ENCODE measurements at places on chromosomes 4 and X.

DNA sequence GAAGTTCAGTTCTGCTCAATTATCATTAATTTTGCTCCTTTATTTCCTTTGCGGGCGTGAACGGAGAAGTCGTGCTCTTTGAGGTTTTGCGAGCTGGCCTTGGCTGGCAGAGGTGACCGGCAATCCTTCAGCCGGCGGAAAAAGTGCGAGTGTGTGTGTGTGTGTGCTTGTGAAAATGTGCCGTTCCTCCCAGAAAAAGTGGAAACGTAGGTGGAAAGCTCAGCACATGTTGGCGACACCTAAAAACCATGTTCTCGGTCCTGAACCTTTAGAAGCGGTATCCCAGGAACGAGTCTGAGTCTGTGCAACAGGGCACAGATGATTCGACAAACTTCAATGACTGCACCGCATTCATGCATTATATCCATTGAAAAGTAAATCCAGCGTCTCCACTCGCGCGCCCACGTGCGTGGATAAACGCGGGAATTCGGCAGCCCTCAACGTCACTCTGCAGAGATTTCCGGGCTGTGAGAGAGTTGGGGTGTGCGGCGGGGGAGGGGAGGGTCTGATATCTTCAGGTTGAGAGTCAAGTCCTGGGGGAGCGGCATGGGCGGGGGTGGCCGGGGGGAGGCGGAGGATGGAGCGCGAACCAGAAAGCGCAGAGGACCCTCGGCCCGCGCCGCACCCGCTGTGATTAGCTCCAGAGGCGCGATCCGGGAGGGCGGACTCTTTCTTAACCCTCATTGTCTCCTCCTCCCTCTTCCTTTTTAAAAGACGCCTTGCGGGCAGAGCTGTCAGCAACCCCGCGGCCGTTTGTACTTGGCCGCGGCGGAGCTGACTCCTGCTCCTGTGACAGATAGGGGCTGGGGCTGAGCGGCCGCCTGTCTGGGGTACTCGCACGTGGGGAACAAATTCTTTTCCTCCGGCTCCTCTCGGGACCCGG is at the start of gene SHISA3:
Gene SHISA3 (plus strand): TSS at position 737 of the 883 bp plus-strand sequence. CDS start 569 bp downstream, outside the sequence.
- no peak for DNase-seq

GRCh38 chr4:155060419-155060818 is 148.0 kb upstream of the NPY2R start:
- DNase-seq = no peak

- no peak for DNase-seq
These were observed 41.3 kb downstream of the KIF4A start for GRCh38 chrX:70331161-70331560.

- peak; percentile 91 for DNase-seq
These were observed 640 bp downstream of the PHF8 start for GRCh38 chrX:54043541-54044125.

GRCh38 chrX:55907968-55908607 is 190.5 kb downstream of the RRAGB start:
- peak; percentile 84 for DNase-seq

DNA sequence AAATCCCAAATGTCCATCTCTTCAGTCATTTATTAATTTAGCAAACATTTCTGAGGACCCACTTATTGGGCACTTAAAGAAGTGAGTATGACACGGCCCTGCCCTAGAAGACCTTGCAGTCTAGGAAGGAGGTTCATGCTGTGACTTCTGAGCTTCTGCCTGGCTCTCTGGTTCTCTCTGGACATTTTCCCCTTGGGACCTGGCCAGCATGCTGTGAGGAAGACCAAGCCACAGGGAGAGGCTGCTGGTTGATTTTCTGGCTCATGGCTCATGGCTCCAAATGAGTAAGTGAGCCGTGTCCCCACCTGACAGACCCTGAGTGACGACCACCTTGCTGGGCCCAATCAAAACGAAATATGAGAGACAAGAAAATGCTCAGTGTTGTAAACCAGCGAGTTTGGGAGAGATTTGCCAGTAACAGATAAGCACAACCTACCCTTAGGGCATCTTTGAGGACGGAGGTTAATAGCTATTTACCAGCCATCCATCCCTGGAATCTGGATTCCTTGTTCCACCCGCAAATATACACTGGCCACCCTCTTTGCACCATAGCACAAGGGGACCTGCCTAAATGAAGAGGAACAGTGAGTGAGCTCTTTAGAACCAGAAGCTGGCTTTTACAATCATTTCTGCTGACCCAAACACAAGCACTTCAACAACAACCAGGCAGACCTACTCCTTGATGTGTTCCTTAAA is 876 bp downstream of the MPP1 start:
- no peak for DNase-seq

DNA sequence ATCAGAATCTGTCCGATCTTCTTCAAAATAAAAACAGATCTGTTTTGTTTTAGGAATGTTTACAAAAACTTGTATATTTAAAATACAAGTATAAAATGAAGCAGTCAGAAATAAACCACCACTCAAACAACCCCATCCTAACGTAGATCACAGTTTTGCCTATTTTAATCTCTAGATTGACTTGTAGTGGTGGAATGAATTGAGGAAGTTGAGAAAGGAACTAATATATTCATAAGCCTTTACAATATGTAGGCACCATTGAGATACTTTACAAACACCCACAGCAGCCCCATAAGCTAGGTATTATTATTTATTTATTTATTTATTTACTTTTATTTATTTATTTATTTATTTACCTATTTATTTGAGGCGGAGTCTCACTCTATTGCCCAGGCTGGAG is 52.3 kb upstream of the KLF3 start:
- DNase-seq = no peak

DNA sequence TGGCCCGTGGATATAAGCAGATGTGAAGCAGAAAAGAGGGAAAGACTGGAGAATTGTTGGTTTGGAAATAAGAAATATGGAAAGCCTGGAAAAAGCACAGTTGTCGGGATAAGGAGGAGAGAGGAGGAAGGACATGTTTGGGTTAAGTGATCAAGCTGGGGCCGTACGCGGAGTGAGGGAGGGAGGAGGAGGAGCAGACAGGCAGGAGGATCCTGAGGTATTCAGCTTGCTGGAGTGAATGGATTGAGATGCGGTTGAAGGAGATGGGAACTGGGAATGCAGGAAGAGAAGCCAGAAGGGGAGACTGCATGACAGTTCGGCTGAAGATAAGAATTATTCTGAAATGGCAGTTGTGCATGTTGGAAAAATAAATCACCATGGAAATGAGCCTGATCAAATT is 21.2 kb downstream of the ZFP42 start:
- no peak for DNase-seq

GRCh38 chr4:42617030-42617429 is 39.9 kb downstream of the ATP8A1 start:
- DNase-seq = no peak

- DNase-seq = no peak
These were observed 436.2 kb downstream of the FAT4 start for GRCh38 chr4:125750828-125751466.

GRCh38 chrX:725971-726370 is 95.4 kb downstream of the SHOX start:
- DNase-seq = no peak

- DNase-seq = no peak
These were observed 6.8 kb upstream of the MND1 start for GRCh38 chr4:153337686-153338085.

GRCh38 chr4:185683222-185683621 is 128.8 kb downstream of the SORBS2 start:
- no peak for DNase-seq

GRCh38 chrX:17590892-17591740 is 146.2 kb upstream of the SCML1 start:
- no peak for DNase-seq
